ENCODE measurements at places on chromosomes 16 and 17.

GRCh38 chr17:47841488-47842291 lies 617 bp upstream of the SCRN2 start:
- no peak for DNase-seq

GRCh38 chr17:50837286-50837979 lies 2.0 kb downstream of the WFIKKN2 start:
- DNase-seq = no peak

- DNase-seq = no peak
Observed at GRCh38 chr16:53886482-53887378, 182.8 kb downstream of the FTO start.

- no peak for DNase-seq
Observed at GRCh38 chr16:71670537-71670936, 44.6 kb downstream of the MARVELD3 start.

DNA sequence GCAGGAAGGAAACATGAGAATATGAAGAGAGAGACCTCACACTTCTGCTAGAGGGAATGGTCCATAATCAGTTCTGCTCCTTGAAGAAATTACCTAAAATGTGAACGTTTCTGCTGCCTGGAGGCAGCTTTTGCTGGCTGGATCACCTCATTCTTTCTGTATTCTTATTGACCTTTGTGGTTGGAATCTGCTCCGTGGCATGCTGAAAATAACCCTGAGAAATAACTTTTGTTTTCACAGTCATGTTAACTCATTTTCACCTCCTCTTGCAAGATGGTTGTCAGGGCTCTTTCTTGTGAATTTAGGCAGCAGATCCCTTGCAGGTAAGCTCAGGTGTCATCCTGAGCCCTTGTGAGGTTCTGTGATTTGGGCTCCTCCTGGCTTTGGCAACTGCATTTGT lies 70.2 kb downstream of the IRF8 start:
- DNase-seq = no peak

DNA sequence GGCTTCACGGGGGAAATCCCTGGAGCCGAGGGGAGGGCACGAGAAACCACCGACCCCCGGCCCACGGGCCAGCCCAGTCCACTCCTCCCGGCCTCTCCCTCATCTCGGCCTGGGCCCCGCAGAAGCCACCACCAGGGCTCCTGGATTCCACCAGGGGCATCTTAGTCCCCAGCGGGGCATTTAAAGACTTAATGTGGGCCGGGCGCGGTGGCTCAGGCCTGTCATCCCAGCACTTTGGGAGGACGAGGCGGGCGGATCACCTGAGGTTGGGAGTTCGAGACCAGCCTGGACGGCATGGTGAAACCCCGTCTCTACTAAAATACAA lies 24.1 kb upstream of the ABR start:
- no peak for DNase-seq

- no peak for DNase-seq
Observed at GRCh38 chr17:62867303-62867702, 59.2 kb upstream of the MARCHF10 start.

- peak; percentile 82 for DNase-seq
Observed at GRCh38 chr16:52906281-52906680, 146.4 kb downstream of the CHD9NB start.

GRCh38 chr17:35906191-35906925 lies 24.2 kb downstream of the RDM1 start:
- no peak for DNase-seq

GRCh38 chr16:50388496-50388895 lies 19.7 kb upstream of the BRD7 start:
- no peak for DNase-seq

DNA sequence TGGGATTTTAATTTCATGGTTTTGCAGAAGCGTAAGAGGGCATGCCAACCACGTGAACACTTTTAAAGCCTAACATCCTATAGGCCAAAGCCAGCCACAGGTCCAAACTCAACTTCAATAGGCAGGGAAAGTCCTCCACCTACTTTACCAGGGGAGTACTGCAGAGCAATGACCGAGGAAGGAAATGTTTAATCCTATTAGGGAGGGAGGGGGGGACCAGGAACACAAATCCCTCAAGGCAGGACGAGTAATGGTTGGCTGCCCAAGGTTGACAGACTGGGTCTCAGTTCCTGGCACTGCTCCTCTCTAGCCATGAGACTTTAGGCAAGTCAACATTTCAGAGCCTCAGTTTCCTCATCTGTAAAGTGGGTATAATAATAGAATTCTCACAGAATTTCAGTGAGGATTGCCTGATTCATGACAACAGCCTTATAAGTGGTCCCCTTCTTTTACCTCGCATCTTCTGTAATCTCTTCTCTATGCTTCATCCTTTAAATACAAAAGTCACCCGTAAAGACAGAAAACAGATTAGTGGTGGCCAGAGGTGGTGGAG lies 315.8 kb downstream of the HAPSTR1 start:
- no peak for DNase-seq

GRCh38 chr17:38579934-38580333 lies 25.8 kb downstream of the SRCIN1 start:
- DNase-seq = peak; percentile 76

DNA sequence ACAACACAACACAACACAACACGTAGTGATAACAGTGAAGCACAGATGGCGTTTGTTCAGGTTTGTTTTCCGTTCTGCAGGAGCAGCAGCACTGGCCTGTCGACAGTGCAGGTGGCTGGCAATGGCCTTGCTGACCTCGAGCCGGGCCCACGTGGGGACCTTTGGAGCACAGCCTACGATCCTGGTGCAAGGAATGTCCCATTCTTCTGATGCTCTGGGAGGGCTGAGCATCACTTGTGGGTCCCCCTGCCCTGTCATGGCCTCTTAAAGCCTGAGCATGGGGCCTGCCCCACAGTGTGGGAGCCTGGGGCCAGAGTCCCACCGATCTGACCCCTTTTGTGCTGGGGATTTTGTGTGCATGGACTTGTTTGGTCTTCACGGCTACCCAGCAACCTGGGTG lies 6.8 kb downstream of the MAP2K3 start:
- no peak for DNase-seq

DNA sequence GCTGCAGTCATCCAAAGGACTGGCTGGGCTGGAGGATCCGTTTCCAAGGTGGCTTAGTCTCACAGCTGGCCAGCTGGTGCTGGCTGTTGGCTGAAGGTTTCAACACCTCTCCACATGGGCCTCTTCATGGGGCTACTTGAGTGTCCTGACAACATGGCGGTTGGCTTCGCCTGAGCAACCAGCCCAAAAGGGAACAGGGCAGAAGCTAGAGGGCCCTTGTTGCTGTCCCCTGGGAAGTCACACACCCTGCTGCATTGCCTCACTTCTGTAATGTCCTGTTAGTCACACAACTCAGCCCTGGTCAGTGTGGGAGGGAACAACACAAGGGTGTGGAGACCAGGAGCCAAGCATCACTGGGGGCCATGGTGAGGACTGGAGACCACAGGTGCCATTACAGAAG lies 36.6 kb downstream of the C16orf78 start:
- DNase-seq = no peak

All from SK-N-DZ (cell line).